ENCODE measurements at places on chromosomes 4 and X.

DNA sequence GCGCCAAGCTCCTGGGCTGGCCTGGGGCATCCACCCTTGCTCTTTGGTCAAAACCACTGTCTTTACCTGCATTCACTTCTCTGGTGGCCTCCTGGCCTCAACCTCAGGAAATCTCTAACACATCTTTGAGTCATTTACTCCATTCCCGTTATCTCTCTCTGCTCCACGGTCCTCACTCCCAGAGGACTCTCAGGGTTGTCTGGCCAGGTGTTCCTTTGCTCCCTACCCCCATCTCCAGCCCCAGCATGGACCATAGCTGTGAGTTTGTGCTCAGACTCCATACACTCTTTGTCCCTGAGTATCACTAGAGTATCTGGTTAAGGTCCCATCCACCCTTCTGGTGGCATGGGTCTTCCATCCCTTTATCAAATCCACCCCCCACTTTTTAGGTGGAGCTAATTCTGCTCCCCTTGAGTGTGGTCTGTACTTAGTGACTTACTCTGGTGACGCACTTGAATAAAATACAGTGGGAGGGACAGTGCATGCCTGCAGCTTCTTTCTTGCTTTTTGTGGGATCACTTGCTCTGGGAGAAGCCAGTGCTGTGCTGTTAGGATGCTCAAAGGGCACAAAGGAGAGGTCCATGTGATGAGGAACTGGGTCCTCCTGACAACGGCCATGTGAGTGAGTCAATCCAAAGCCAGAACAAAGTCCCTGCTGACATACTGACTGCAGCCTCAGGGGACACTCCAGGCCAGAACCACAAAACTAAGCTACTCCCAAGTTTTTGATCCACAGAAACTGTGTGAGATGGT, 44.3 kb downstream of the IGFBP7 start:
- DNase-seq: no peak

DNA sequence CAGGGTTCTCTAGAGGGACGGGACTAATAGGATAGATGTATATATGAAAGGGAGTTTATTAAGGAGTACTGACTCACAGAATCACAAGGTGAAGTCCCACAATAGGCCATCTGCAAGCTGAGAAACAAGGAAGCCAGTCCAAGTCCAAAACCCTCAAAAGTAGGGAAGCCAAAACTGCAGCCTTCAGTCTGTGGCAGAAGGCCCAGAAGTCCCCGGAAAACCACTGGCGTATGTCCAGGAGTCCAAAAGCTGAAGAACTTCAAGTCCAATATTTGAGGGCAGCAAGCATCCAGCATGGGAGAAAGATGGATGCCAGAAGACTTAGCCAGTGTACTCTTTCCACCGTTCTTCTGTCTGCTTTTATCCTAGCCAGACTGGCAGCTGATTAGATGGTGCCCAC, 227.2 kb downstream of the KCTD8 start:
- peak; percentile 61 for DNase-seq

- no peak for DNase-seq
These were observed 163.1 kb upstream of the PLAC1 start for GRCh38 chrX:134821370-134821769.

DNA sequence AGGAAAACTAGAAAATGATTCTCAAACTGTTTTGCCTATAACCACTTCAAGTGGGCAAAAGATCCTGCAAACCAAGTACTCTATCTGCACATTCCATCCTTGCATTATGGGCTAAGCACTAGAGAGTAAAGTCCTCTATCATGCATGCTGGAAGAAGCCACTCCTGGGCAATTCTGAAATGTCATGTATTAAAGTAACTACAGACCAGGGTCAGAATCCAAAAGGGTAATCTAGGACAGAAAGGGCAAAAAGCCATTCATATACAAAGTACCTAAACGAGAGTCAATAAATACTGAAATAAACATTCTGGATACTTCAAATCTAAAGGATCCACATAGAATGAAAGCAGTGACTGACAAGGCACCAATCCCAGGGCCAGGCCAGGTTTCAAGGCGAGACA, 1.0 kb downstream of the SNX12 start:
- no peak for DNase-seq

- DNase-seq: no peak
These were observed 37.7 kb downstream of the UGT2B7 start for GRCh38 chr4:69133993-69134392.

GRCh38 chr4:138892483-138893407, 122.8 kb upstream of the NOCT start:
- no peak for DNase-seq

- no peak for DNase-seq
These were observed 180.1 kb upstream of the S100G start for GRCh38 chrX:16469870-16470269.

DNA sequence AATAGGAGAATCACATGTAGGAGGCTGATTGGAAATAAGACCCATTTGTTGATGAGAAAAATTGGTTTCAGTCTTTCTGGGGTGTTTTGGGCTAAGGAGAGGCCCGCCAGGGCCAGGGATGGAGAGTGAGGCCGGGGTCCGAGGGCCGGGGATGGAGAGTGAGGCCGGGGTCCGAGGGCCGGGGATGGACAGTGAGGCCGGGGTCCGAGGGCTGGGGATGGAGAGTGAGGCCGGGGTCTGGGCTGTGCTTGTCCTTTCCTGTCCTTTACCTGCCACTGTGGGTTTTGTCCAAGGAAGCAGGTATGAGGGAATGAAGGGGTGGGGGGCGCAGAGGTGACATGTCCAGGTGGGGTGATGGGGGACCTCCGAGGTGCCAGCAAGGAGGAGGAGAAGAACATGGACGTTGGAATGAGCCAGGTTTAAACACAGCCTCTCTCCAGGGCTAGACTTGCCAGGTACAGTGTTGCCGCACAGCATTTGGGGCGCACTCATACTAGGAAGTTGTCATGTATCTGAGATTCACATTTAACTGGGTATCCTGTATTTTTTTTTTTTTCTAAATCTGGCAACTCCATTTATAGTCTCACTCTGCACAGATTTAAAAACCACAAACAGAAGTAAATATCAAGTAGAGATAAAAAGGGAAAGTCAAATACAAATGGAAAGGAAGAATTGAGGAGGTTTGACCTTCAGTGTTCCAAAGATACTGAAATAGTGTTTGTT, 8.8 kb downstream of the RGS12 start:
- DNase-seq: no peak

DNA sequence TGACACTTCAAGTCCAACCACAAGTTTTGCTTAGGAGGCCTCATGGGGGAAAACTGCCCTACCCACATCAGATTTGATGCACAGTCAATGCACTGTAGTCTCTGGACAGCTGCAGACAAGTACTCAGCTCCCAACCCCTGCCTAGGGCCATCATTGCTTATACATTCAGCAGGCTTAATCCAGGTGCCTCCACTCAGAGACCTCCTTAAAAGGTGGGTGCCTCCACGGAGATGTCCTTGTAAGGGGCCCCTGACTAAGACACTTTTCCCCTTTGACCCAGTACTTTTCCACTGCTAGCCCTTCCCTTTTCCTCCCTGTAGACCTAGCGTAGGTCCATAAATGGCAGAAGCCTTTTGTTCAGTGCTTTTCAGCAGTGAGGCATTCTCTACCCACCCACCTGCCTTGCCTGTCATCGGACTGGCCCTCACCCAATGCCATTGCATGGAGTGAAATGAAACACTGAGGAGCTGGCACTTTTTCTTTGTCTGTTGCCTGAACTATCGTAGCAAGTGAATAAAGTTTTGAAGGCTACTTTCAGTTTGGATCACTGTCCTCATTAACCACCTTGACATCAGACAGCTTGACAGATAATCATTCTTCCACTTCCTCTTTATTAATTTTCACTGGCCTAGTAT, 23.8 kb upstream of the PLK4 start:
- DNase-seq: no peak

DNA sequence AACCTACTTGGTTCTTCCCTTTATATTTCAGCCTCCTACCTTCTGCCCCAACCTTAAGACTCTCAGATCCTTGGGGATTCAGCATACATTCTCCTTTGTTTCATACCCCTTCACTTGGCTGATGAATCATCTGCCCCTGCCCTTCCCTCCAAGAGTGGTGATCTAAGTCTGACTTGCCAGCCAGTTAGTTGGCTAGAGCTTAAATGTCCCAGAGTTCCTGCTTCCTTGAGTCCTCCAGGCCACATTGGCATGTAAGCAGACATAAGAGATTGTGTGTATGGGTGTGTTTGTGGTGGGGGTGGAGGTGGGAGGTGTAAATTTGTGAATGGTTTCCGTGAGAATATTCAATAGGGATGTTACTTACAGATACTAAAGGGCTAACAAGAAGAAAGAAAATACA, 3.7 kb upstream of the TEX13D start:
- no peak for DNase-seq

- DNase-seq: peak; percentile 61
These were observed 440.9 kb downstream of the INPP4B start for GRCh38 chr4:142405021-142405694.

DNA sequence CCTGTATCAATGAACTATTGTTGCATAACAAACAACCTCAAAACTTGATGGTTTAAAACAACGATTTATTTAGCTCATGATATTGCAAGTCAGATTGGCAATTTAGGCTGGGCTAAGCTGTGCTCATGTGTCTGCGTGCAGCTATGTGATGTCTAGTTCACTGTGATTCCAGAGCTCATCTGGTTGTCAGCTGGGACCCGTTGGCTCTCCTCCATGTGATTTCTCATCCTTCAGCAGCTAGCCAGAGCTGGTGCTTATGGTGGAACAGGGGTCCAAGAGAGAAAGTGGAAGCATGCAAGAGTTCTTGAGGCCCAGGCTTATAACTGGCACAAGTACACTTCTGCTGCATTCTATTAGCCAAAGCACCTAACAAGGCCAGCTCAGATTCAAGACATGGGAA, 28.8 kb upstream of the TRPC3 start:
- no peak for DNase-seq

DNA sequence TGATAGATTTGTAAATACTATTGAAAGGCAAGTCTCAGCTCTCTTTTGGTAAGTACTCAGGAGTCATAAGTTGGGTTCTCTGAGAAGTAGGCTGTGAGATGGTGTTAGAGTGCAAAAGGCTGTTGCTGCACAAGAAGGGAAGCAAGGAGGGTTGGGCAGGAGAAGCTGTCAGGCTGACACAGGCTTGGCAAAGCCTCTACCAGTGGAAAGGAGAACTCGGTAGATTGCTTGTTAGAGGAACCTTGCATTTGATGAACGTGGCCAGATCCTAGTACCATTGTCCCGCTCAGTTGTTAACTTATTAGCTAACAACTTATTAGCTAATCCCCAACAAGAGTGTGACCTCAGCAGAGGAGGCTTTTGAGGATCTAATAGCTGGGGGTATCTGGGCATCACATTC, 449.3 kb upstream of the BOD1L1 start:
- no peak for DNase-seq

- DNase-seq: peak; percentile 8
These were observed 758 bp downstream of the SCFD2 start for GRCh38 chr4:53365121-53365485.

- DNase-seq: no peak
These were observed 4.5 kb downstream of the DTHD1 start for GRCh38 chr4:36285784-36286480.

Data from G401 (cell line).